CD4-positive, alpha-beta T cell treated with Interleukin-15 for 1 hour (primary cell): ENCODE measurements at places on chromosomes 4 and X.

GRCh38 chrX:35670889-35671288 is 127.3 kb upstream of the MAGEB16 start:
- no peak for DNase-seq

DNA sequence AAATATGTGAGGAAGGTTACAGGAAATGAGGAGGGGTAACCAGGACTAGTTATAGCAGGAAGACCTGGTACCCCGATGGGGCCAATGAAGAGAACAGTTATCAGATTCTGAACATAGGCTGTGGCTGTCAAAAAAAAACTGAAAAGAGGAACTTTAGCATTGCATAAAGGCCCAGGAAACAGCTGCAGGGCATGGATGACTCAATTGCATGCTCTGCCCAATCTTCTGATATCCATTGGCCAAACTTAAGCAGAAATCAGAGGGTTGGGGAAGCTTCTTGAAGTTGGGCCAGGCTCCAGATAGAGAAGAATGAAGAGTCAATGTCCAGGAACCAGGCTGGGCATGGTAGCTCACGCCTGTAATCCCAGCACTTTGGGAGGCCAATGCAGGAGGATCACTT is 1222.4 kb upstream of the PRKX start:
- peak; percentile 50 for DNase-seq

- no peak for DNase-seq
These were observed 5.1 kb upstream of the RBM41 start for GRCh38 chrX:107123750-107124149.

- DNase-seq: no peak
These were observed 75.6 kb downstream of the REPS2 start for GRCh38 chrX:17021851-17022604.

- DNase-seq: no peak
These were observed 628.8 kb downstream of the ANKRD50 start for GRCh38 chr4:124083711-124084110.

GRCh38 chr4:185441479-185441878 is 15.7 kb upstream of the UFSP2 start:
- no peak for DNase-seq
